Progenitor cell of endocrine pancreas (in vitro differentiated cells): ENCODE measurements at places on chromosomes 12 and 14. TPM values are rescaled to one million over a fixed set of nuclear protein-coding genes. Genes with fewer than 3 reads are reported as not detected.
A peak's percentile ranks its signal among the peaks of the same experiment; 100 is the strongest.

GRCh38 chr14:58574623-58575022 is 63.1 kb upstream of the DACT1 start:
- peaks cover 4% of the 10 kb centered on the region for H3K27me3 ChIP-seq
- H3K4me1 ChIP-seq = peaks cover 9% of the 10 kb centered on the region
- no peak overlapping the region for H3K27ac ChIP-seq
- H3K36me3 ChIP-seq = no peaks in the 10 kb centered on the region
- no peak for DNase-seq
- no peak overlapping the region for H3K4me3 ChIP-seq

- DNase-seq = no peak
- peaks cover 9% of the 10 kb centered on the region for H3K4me1 ChIP-seq
- no peak overlapping the region for H3K27ac ChIP-seq
- no peaks in the 10 kb centered on the region for H3K36me3 ChIP-seq
- H3K4me3 ChIP-seq = peak overlapping the region; percentile 33
These were observed 627 bp downstream of the TESC start for GRCh38 chr12:117098361-117099217.

DNA sequence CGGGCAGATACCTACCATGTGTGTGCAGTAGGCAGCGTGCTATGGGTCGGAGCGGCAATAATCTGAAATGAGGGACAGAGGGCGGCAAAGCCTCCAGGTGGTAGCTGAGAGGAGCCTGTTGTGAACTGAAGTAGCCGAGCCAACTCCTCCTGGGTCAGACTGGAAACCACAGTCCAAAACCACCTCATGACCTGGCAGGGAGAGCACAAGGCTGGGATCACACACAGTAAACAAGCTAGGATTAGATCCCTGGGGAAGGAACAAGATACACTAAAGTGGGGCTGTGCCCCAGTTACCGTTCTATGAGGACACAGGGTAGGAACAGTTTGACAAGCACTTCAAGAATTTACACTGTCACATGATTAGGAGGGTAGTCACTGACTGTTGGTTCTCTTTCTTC is 49.0 kb downstream of the AREL1 start:
- H3K4me3 ChIP-seq = no peak overlapping the region
- H3K4me1 ChIP-seq = no peaks in the 10 kb centered on the region
- H3K36me3 ChIP-seq = peaks cover 15% of the 10 kb centered on the region
- H3K27ac ChIP-seq = no peak overlapping the region

Gene RHOJ
- total RNA-seq = 1.8 and 1.9 TPM in 2 replicates

DNA sequence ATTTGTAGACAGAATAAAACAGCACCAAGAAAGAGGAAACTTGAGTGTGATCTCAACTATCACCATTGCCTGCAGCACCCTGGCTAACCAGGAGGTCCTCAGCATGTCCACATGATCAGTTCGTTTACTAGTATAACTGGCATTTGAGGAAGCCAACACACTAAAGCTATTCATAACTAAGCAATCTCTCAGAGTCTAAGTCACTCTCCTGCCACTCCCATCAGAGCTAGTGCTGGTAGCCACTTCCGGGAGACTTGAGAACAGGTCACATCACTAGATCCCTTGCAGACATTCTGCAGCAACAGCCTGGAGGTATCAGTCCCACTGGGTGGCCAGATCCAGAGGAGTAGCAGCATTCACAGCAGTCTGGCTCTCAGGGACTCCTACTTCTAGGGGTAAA is 352.9 kb upstream of the OR4E1 start:
- no peaks in the 10 kb centered on the region for H3K36me3 ChIP-seq
- H3K4me3 ChIP-seq = no peak overlapping the region
- DNase-seq = no peak
- peaks cover 4% of the 10 kb centered on the region for H3K27me3 ChIP-seq

- H3K4me1 ChIP-seq = peaks cover 11% of the 10 kb centered on the region
- H3K27me3 ChIP-seq = peaks cover 33% of the 10 kb centered on the region
- no peaks in the 10 kb centered on the region for H3K36me3 ChIP-seq
- no peak for DNase-seq
- H3K4me3 ChIP-seq = no peak overlapping the region
These were observed 2.6 kb downstream of the AQP2 start for GRCh38 chr12:49953151-49953550.

DNA sequence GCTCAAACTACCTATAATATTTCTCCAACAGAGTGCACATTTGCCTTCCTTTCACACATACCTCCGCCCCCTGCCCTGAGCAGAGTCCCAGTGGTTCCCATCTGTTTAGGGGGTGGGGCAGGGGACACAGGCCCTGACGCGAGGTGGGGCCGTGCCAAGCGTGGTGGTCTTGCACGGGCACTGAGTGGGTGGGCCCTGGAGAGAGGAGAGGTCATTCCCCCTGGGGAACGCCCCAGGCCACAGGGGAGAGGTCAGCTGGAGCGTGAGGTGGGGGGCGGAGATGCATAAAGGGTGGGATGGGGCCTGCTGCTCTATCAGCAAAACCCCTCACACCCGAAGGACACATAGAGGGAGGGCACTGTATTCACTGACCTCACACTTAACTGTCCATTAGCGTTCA is 441.9 kb downstream of the TMEM121 start:
- no peaks in the 10 kb centered on the region for H3K27me3 ChIP-seq
- H3K4me3 ChIP-seq = no peak overlapping the region
- no peak for DNase-seq
- H3K4me1 ChIP-seq = no peaks in the 10 kb centered on the region
- H3K36me3 ChIP-seq = peaks cover 8% of the 10 kb centered on the region

- peaks cover 46% of the 10 kb centered on the region for H3K27me3 ChIP-seq
- no peaks in the 10 kb centered on the region for H3K36me3 ChIP-seq
- no peak overlapping the region for H3K27ac ChIP-seq
- DNase-seq = no peak
These were observed 1.4 kb upstream of the BCAT1 start for GRCh38 chr12:24950231-24950834.

Gene ACRBP
- total RNA-seq = 5.0 and 5.6 TPM in 2 replicates

Gene TMEM52B
- total RNA-seq = not detected in 2 replicates

Gene MARK3
- 125 and 138 TPM in 2 replicates for total RNA-seq

- H3K4me3 ChIP-seq = peak within 1 kb of the TSS; percentile 68
- H3K36me3 ChIP-seq = peaks cover 1% of the 10 kb centered on the region
- peaks cover 6% of the 10 kb centered on the region for H3K27me3 ChIP-seq
- peaks cover 14% of the 10 kb centered on the region for H3K4me1 ChIP-seq
- peak; percentile 56 for DNase-seq
These were observed at the start of gene PLBD1 for GRCh38 chr12:14567351-14568162. TSS of gene PLBD1 (minus strand) at chr12:14567883. CDS start at chr12:14567696, 187 bp downstream.

Gene SLC6A12
- total RNA-seq = 3.1 and 4.7 TPM in 2 replicates

Gene LMO3
- total RNA-seq = 39.4 and 48.4 TPM in 2 replicates

Gene SYCP3
- total RNA-seq = not detected in 2 replicates
